CD4-positive, alpha-beta T cell (primary cell): ENCODE measurements at places on chromosomes 1 and 21. TPM values are rescaled to one million over a fixed set of nuclear protein-coding genes. Genes with fewer than 3 reads are reported as not detected.

GRCh38 chr1:240912821-240913220 lies 300.9 kb upstream of the GREM2 start:
- H3K4me1 ChIP-seq, result no peaks in the 10 kb centered on the region
- H3K4me3 ChIP-seq, result no peak overlapping the region
- no peak for DNase-seq
- H3K27ac ChIP-seq, result no peak overlapping the region

PHACTR4 gene
- 26.0 TPM for total RNA-seq

DNA sequence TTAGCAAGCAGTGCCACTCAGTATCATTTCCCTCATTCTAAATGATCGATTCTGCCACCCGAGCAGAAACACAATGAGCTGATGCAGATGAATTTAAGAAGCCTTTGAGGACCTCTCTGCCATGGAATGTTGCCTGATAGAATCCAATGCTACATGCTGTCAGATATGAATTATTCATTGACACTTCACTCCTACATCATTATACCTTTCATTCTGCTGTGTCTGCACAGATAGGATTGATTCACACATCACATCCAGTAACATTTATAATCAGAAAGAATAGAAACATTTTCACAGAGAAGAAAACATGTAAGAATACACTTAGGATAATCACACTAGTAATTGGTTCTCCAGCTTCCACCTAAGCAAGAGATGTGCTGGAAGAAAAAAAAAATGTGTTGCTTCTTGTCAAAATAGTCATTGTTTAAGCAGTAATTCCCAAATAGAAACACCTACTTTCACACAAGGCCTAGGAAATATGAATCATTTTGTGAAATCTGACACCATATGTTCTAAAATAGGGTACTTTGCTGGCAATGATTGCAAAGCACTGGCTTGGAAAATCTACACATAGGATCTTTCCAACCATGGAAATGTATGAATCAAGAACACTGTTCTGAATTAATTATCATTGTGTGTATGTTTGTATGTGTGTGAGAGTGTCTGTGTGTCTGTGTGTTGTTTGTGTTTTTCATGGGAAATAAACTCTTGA lies 110.1 kb downstream of the GRIK1 start:
- H3K27ac ChIP-seq, result no peak overlapping the region
- H3K27me3 ChIP-seq, result no peaks in the 10 kb centered on the region
- H3K4me3 ChIP-seq, result no peak overlapping the region
- H3K4me1 ChIP-seq, result no peaks in the 10 kb centered on the region
- no peaks in the 10 kb centered on the region for H3K36me3 ChIP-seq
- DNase-seq, result no peak

- H3K36me3 ChIP-seq, result no peaks in the 10 kb centered on the region
- H3K27ac ChIP-seq, result no peak overlapping the region
- H3K4me3 ChIP-seq, result no peak overlapping the region
- no peak for DNase-seq
These were observed 62.5 kb upstream of the CAPZB start for GRCh38 chr1:19547814-19548213.

DNA sequence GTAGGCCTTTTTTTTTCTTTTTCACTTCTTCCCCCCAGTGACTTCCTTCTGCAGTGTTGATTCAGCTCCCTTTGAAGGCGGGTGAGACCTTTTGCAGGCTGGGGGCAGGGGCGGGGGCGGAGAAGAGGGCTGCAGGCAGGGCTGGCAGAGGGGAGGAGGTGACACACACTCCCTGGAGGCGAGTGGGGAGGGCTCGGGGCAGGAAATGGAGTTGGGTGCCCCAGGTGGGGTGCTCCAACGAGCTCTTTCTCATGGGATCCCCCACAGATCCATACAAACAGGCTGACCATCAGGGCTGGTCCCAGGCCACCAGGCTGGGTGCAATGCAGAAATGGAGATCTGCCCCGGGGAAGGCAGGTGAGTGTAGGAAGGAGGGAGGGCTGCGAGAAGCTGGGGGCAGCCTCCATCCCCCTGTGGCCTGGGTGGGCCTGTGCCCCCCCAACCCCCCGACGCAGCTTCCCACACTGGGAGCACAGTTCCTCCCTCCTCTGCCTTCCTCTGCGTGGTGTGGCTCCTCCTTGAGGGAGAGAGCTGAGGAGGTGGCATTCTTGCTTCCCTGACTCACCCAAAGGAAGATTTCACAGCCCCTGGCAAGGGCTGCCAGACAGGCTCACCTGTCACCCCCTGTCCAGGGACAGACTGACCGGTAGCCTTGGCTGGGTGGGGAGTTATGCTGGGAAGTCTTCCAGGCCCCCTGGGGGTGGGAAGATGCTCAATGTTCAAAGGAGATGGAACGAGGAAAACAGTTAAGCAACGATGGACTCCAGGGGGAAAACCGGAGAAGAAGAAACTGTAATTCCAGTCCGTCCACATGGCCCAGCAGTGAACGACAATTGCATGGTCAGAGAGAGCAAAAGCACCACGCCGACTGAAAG lies 7.1 kb upstream of the ITGB2 start:
- peak overlapping the region; percentile 74 for H3K27ac ChIP-seq
- H3K4me1 ChIP-seq, result peaks cover 85% of the 10 kb centered on the region
- no peaks in the 10 kb centered on the region for H3K36me3 ChIP-seq
- no peaks in the 10 kb centered on the region for H3K27me3 ChIP-seq

FASLG gene
- total RNA-seq, result 0.80 TPM

ADAMTS4 gene
- total RNA-seq, result 0.28 TPM

DNA sequence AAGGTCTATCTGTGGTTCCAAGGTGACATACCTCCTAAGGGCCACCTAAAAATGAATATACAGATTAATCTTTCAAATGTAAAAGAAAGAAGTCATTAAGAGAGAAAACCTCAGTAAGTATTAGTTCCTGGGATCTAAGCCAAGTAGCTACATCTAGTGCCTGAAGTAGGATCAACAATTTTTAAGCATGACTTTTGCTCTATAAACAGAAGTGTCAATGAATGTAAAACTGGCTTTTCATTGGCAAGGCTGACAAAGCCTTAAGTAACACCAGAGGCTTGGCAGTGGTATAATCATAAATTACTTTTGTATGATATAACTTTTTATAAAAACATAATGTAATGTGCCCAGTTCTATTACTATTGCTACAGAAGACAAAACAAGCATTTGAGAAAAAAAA lies 12.2 kb upstream of the ACADM start:
- H3K36me3 ChIP-seq, result no peaks in the 10 kb centered on the region
- H3K27me3 ChIP-seq, result no peaks in the 10 kb centered on the region
- H3K4me3 ChIP-seq, result no peak overlapping the region
- no peak for DNase-seq

U2AF1 gene
- 13.6 TPM for total RNA-seq

KCNT2 gene
- not detected for total RNA-seq

- no peaks in the 10 kb centered on the region for H3K36me3 ChIP-seq
- DNase-seq, result no peak
- no peaks in the 10 kb centered on the region for H3K27me3 ChIP-seq
- peaks cover 12% of the 10 kb centered on the region for H3K4me1 ChIP-seq
These were observed 62.8 kb downstream of the IRF2BP2 start for GRCh38 chr1:234546890-234547788.

DNA sequence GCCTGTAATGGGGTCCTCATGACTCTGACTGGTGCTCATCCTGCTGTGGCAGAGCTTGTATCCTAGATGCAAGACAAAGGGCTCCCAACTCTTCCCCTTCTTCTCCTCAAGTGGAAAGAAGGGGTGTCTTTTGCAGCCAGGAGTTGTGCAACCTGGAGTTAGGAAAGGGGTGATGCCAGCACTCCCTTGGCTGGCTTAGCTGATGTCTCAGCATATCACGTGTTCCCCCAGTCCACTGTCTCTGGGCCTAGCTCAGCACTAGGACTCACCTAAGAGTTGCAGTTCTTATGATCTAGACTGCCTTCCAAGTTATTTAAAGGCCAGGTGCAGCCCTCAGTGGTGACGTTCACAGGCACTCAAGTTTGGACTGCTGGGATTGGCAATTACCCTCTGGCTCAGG lies 146.2 kb upstream of the GORAB start:
- peaks cover 2% of the 10 kb centered on the region for H3K27me3 ChIP-seq
- H3K27ac ChIP-seq, result no peak overlapping the region
- DNase-seq, result no peak

DNA sequence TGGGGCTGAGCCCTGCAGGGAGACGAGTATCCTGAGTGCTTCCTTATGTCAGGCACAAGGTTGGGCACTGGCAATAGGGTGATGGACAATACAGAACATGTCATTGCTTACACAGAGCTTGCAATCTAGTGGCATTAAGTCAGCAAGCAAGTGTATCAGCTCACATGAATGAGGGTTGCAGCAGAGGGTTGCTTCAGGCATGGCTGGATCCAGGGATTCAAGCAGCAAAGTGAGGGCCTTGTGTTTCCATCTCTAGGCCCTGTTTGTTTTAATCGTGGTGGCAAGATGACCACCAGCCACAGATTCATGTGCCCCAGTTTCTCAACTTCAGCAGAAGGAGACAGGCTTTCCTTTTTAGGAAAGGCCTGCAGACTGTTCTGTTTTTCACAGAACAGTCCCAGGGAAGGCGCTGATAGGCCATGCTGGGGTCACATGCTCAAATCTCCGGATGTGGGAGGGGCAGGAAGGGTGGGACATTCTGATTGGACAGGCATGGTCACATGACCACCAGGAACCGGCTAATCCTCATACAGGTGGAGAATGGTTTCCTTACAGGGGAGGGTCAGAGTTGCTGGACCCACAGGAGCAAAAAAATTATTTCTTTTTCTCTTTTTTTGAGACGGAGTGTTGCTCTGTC lies 14.4 kb downstream of the PLOD1 start:
- H3K4me1 ChIP-seq, result no peaks in the 10 kb centered on the region
- no peak overlapping the region for H3K27ac ChIP-seq

KLF18 gene
- total RNA-seq, result not detected

OR2L2 gene
- total RNA-seq, result 0.19 TPM

- no peaks in the 10 kb centered on the region for H3K36me3 ChIP-seq
- peaks cover 4% of the 10 kb centered on the region for H3K27me3 ChIP-seq
- H3K27ac ChIP-seq, result peak overlapping the region; percentile 22
- peak; percentile 88 for DNase-seq
- H3K4me1 ChIP-seq, result peaks cover 71% of the 10 kb centered on the region
These were observed 6.3 kb upstream of the INAVA start for GRCh38 chr1:200888349-200888838.

- no peaks in the 10 kb centered on the region for H3K27me3 ChIP-seq
- DNase-seq, result no peak
- H3K4me1 ChIP-seq, result peaks cover 8% of the 10 kb centered on the region
- no peak overlapping the region for H3K4me3 ChIP-seq
- H3K36me3 ChIP-seq, result no peaks in the 10 kb centered on the region
- no peak overlapping the region for H3K27ac ChIP-seq
These were observed 306.9 kb downstream of the TTLL7 start for GRCh38 chr1:83691953-83692500.

DNA sequence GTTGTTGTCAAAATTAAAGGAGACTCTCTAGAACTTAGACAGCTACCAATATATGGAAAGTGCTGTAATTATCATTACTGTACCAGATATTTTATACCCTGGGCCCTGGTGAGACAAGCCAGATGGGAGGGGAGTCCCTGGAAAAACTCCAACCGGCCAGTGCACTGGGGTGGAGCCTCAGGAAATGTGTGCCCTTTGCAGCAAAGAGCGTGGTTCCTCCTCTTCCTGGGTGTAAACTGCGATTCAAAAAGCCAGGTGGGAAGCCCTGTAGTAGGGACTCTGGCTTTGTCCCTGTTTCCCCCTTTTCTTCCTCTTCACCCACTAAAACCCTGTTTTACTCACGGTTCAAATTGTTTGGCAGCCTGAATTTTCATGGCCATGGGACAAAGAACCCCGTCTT lies 812.3 kb downstream of the PLA2G4A start:
- H3K36me3 ChIP-seq, result no peaks in the 10 kb centered on the region
- H3K4me3 ChIP-seq, result no peak overlapping the region

DNA sequence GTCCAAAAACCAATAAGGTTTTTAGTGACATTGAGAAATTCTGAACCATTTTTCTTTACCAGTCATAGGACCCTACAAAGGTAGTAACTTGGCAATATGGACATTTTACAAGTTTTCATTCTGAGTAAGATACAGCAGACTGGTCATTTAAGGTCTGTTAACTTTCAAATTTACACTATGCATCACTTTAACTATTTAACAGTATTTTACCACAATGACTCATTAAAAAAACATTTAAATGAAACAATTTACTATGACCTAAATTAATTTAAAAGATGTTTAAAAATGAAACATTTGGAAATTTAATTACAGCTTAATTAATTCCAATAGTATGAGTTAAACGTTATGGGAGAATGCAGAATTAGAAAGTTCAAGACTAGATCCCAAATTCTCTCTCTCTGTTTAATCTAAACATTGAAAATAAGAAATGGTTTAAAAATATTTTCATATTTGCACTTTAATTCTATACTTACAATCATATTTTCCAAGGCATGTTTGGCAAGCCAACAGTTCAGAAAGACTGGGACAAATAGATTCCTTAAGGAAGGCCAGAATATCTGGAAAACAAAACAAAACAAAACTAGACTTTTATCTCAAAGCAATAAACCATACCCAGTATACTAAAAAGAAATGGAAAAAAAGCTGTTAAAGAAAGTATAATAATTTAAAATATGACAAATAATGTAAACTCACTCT lies 140.9 kb downstream of the KCNT2 start:
- H3K27ac ChIP-seq, result no peak overlapping the region
- H3K27me3 ChIP-seq, result no peaks in the 10 kb centered on the region
- DNase-seq, result no peak

- H3K27me3 ChIP-seq, result no peaks in the 10 kb centered on the region
- DNase-seq, result no peak
- peaks cover 26% of the 10 kb centered on the region for H3K36me3 ChIP-seq
- no peak overlapping the region for H3K4me3 ChIP-seq
- no peak overlapping the region for H3K27ac ChIP-seq
These were observed 17.2 kb downstream of the PTP4A2 start for GRCh38 chr1:31920956-31921355.

DNA sequence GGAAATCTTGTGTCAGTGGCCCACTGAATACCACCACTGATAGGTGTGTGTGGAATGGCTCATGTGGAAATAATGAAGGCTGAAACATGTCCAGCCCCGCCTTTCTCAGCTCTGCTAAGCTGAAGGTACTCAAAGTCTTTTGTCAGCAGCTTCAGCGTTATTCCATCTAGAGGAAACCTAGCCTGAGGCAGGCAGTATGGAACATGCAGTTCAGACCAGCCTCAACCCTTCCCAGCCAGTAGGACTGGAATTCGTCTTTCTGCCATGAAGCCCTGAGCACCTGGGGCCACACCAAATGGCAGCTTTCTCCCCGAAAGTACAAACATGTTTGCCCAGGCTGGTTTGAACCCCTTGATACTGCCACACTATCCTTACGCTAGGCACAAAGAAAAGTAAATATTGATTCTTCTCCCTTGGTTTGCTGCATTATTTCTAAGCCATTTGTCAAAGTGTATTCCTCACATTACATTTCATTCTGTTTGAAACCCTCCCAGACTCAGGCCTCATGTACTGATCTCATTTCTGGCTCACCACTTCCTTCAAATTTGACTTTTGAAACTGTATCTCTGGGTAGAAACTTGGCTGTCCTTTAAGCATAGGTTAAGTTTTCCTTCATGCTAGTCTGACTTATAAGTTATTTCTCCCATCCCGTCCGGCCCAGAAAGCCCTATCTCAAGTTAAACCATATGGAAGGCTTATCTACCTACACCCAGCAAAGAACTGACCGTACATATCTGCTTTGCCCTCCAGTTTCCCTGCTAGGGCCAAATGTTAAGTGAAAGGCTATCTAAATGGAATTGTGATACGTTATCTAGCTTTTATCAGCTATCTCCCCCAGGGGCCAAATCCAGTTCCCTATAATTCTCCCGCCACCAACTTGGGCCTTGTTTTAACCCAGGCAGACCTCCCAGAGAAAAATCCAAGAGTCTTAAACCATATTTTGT lies 45.7 kb upstream of the HOOK1 start:
- H3K36me3 ChIP-seq, result no peaks in the 10 kb centered on the region
- H3K27ac ChIP-seq, result no peak overlapping the region
- H3K4me1 ChIP-seq, result no peaks in the 10 kb centered on the region
- no peaks in the 10 kb centered on the region for H3K27me3 ChIP-seq
